ENCODE measurements at places on chromosomes 4 and X.

DNA sequence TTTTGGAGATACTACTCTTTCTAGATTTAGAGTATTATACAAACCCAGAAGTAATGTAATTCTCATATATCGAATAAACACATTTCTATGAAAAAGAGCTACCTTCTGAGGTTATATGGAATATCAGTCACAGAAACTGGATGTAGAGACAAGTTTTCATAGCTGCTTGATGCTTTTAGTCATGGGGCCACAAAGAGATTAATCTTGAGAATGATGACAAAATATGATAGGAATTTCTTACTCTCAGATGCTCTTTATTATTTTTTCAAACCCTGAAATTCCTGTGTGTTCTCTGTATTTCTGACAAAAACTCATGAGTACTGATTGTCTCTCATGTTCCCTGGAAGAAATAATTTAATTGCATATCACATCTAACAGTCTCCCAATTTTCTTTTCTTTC lies 662.5 kb downstream of the RAPGEF2 start:
- no peak for DNase-seq

- DNase-seq: no peak
Observed at GRCh38 chr4:55801498-55801897, 18.1 kb upstream of the EXOC1L start.

- DNase-seq: no peak
Observed at GRCh38 chrX:39891781-39892180, 206.0 kb downstream of the BCOR start.

- no peak for DNase-seq
Observed at GRCh38 chrX:134761788-134762187, 103.5 kb upstream of the PLAC1 start.

DNA sequence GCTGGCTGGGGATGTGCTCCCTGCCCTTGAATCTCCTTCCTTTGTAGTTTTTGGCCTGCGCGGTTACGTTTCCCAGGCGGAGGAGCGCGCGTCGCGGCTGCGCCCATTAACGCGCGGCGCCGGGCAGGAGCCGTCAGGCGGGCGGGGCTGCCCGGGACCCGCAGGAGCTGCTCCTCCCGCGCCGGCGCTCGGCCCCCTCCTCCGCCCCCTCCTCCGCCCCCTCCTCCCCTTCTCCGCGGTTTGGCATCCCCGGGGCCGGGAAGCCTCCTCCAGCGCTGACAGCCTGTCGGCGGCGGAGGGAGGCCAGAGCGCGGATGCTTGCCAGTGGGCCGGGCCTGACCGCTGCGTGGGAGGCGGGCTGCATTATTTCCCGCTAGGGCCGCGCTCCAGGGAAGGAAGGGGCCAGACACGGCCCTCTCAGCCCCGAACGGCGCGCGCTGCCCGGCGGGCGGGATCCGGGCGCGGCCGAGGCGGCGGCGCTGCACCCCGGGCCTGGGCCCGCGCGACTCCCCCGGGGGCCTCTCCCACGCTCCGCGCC lies at the start of gene DCLK2:
TSS of gene DCLK2 (plus strand) at position 405 of the 538 bp plus-strand sequence. CDS start 583 bp downstream, outside the sequence.
- DNase-seq: no peak

GRCh38 chr4:55410431-55410830 lies 14.7 kb downstream of the TMEM165 start:
- no peak for DNase-seq

- no peak for DNase-seq
Observed at GRCh38 chr4:186557486-186557885, 2.1 kb upstream of the MTNR1A start.

DNA sequence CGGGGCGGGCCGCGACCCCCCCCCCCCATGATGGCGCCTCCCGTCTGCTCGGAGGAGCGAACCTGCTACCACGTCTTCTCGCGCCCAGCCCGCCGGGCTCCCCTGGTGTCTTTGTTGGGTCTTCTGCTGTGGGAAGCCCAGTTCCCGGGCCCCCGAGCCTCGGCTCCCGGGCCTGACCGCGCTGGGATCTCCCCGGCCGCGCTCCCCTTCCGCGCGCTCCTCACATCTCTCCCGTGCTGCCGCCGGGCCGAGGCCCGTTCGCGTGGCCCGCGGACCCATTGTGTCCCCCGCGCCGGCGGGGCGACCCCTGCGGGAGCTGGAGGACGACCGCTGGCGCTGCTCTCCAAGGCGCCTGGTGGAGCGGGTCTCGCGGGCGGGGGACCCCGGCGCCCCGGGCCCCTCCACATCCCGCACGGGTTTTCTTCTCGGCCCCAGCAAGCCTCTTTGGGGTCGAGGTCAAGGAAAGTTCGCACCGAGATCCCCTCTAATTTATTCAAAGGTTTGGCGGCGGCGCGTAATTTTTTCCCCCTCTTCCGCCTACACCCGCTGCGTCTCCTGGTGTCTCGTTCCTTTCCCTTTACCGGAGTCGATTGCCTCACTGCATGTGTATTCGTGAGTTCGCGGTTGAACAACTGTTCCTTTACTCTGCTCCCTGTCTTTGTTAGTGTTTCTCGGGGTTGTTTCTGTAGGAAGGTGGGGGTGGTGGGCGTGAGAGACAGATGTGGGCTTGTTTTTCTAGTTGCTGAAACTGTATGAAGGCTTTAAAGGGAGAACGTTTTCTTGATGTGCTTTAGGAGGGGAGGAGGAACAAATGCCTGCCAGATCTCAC lies 770 bp downstream of the SMAD1 start:
- DNase-seq: peak; percentile 23

GRCh38 chr4:81954271-81954670 lies 419.5 kb downstream of the HNRNPD start:
- DNase-seq: no peak

- no peak for DNase-seq
Observed at GRCh38 chr4:1065732-1066131, 47.6 kb downstream of the RNF212 start.

- no peak for DNase-seq
Observed at GRCh38 chrX:57070185-57070984, 51.0 kb downstream of the SPIN2B start.

- DNase-seq: no peak
Observed at GRCh38 chrX:153960786-153961185, 10.8 kb downstream of the HCFC1 start.

DNA sequence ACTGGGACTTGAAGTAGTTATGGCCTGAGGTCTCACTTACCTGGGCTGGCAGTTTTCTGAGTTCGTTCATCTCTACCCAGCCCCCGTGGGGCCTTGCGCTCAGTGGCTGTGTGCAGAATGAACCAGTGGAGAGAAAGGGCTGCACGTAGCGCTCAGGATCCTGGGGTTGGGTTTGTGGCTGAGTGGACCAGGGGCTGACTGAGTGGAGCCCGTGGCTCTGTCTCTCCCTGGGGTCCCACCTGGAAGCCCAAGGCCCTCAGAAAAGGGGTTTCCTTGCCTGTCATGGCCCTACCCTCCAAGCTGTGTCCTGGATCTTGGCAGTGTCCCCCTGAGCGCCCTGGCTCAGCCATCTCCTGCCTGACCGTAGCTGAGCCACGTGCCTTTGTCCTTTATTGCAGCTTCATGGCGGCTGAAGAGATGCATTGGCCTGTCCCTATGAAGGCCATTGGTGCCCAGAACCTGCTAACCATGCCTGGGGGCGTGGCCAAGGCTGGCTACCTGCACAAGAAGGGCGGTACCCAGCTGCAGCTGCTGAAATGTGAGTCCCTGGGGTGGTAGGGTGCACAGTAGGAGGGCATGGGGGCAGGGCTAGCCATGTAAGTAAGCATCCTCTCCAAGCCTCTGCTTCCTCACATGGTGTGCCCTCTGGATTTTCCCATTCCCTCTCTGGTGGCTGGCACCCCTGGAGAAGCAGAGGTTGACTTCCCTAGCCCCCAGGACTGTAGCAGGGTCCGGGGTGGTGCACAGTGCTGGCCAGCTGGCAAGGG lies 23.2 kb upstream of the ADD1 start:
- DNase-seq: no peak

- DNase-seq: no peak
Observed at GRCh38 chr4:113636438-113636818, 125.1 kb downstream of the CAMK2D start.

- DNase-seq: no peak
Observed at GRCh38 chr4:113907559-113907958, 71.9 kb downstream of the ARSJ start.

GRCh38 chr4:55578341-55579010 lies 13.6 kb downstream of the PDCL2 start:
- DNase-seq: no peak

GRCh38 chrX:46325312-46325877 lies 219.8 kb downstream of the ZNF674 start:
- DNase-seq: peak; percentile 14

GRCh38 chrX:84336646-84337045 lies 148.6 kb upstream of the RPS6KA6 start:
- no peak for DNase-seq

- DNase-seq: no peak
Observed at GRCh38 chr4:10808591-10808990, 124.0 kb upstream of the CLNK start.

GRCh38 chr4:64385220-64385619 lies 24.0 kb downstream of the TECRL start:
- DNase-seq: no peak

DNA sequence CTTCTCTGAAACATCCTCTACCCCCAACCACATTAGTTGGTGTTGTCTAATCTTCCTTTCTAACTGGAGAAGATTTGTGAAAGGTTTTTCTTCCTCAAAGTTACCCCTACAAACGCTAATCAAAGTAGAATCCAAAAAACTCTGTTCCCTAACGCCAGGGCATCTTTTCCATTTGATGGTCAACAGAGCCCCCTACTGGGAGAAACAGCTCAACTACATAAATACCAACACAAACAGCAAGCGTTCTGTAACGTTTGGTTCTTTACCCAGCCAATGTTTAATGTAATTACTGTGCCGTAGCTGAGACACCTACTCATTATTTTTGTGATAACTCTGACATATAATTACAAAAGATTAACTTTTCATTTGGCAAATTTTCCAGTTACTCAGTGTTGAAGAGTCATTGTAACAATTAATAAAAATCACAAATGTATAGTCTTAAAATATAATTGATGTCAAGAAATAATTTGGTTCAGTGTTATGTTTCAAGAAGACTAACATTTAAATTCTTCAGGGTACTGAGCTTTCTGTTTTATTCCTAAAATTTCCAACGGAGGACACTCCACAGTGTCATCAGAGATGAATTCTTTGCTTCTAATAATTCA lies 94.9 kb upstream of the TBC1D9 start:
- DNase-seq: no peak

GRCh38 chr4:14379183-14379582 lies 623.1 kb upstream of the CPEB2 start:
- DNase-seq: no peak

DNA sequence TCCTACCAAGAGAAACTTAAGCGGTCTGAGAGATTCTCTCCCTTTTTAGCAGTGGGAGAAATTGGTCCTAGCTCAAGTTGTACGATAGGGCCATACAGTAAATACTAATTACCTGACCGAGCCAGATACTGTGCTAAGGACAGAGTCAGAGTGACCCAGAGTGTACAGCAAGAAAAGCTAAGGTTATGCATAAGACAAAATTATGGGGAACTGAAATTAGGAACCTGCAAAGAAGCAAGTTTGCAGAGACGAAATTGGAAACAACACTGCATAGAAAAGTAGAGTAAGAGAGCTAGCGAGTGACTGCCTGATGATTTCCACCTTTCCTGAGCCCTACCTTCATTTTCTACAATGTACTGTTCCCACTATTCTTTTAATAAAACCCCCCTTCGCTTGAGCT lies 278.1 kb downstream of the NKX6-1 start:
- no peak for DNase-seq

- DNase-seq: no peak
Observed at GRCh38 chr4:14111730-14112181, 484.2 kb upstream of the BOD1L1 start.

DNA sequence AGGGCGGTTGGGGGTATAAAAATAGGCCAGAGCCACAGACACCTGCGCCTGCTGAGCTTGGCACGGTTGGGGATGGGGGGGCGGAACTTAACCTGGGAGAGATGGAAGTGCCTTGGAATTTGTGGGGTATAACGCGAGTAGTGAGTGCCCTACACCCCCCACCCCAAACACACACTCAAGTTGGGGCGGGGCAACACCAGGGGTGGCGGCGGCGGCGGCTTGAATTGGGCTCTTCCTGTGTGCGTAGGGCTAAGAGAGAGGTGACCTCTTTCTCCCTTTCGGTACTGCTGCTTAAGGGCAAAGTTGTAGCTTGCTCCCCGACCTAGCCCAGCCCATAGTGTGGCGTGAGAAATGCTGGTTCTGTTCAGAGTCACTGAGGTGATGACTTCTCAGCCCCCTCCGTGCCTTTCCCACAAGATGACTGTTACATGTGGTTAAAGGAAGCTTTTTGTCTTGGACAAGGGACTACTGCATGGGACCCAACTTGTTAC lies 839 bp downstream of the STK26 start:
- DNase-seq: peak; percentile 3

All from activated T-helper 1 cell treated with anti-CD3 and anti-CD28 coated beads, Interleukin-2, amount 50 U/mL, for 16 hours (primary cell).